ENCODE measurements at places on chromosomes 7 and 10.

GRCh38 chr10:71087622-71088021 is 124.7 kb upstream of the UNC5B start:
- no peak overlapping the region for H3K4me3 ChIP-seq
- H3K36me3 ChIP-seq: no peaks in the 10 kb centered on the region
- peak; percentile 69 for DNase-seq
- no peaks in the 10 kb centered on the region for H3K4me1 ChIP-seq
- H3K27me3 ChIP-seq: no peaks in the 10 kb centered on the region

DNA sequence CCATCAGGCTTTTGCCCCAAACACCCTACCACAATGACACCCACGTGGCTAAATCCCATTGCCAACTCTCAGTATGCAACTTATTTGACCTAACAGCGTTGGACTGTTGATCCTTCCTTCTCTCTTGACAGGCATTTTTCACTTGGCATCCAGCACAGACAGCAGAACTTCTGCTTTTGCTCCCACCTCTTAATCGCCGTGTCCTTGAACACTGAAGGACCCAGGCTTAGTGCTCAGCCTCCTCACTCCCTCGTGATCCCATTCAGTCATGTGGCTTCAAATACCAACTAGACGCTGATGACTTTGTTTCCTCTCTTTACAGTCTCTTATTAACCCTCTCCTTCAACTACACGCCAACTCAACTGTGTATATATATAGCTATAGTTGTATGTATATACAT is 25.0 kb downstream of the ZFAND2A start:
- H3K36me3 ChIP-seq: no peaks in the 10 kb centered on the region
- H3K4me1 ChIP-seq: peaks cover 16% of the 10 kb centered on the region
- DNase-seq: no peak
- no peak overlapping the region for H3K27ac ChIP-seq

DNA sequence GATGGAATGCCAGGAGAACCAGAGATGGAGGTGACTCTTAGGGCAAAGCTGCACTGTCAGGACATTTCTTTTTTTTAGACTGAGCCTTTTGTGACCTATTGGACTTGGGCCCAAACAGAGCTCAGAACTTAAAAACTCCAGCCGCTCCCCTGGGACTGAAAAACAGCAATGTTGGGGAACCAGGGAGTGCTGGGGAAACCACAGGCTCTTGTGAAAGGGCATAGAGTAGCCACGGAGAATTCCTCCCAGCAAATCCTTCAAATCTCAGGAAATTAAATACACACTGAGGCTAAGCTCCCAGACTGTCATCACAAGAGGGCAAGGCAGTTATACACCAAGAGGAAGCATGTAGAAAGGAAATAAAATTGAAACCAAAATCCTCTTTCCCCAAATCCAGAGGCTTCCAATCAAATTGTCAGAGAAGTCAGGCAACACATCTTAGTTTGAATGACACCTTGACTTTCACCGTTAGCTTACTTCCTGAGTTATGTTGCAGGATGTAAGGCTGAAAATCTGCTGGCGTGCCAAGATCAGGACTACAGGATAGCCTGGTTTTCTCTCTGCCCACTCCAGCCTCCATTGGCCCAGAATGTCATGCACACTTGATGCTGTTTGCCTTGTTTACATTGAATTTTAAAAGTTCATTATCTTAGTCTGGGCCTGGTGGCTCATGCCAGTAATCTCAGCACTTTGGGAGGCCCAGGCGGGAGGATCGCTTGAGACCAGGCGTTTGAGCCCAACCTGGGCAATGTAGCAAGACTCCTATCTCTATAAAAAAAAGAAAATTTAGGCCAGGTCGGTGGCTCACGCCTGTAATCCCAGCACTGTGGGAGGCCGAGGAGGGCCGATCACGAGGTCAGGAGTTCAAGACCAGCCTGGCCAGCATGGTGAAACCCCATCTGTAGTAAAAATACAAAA is 2.6 kb upstream of the RFC2 start:
- H3K4me1 ChIP-seq: peaks cover 26% of the 10 kb centered on the region
- DNase-seq: no peak
- H3K27ac ChIP-seq: no peak overlapping the region
- no peaks in the 10 kb centered on the region for H3K36me3 ChIP-seq
- no peak overlapping the region for H3K4me3 ChIP-seq
- H3K27me3 ChIP-seq: no peaks in the 10 kb centered on the region

GRCh38 chr7:30928254-30928872 is 16.7 kb downstream of the AQP1 start:
- H3K27me3 ChIP-seq: no peaks in the 10 kb centered on the region
- H3K4me3 ChIP-seq: no peak overlapping the region
- H3K36me3 ChIP-seq: no peaks in the 10 kb centered on the region
- no peak overlapping the region for H3K27ac ChIP-seq

- H3K4me1 ChIP-seq: no peaks in the 10 kb centered on the region
- no peak overlapping the region for H3K27ac ChIP-seq
- H3K36me3 ChIP-seq: no peaks in the 10 kb centered on the region
Measured at GRCh38 chr10:88831709-88832108, 19.9 kb downstream of the ANKRD22 start.

DNA sequence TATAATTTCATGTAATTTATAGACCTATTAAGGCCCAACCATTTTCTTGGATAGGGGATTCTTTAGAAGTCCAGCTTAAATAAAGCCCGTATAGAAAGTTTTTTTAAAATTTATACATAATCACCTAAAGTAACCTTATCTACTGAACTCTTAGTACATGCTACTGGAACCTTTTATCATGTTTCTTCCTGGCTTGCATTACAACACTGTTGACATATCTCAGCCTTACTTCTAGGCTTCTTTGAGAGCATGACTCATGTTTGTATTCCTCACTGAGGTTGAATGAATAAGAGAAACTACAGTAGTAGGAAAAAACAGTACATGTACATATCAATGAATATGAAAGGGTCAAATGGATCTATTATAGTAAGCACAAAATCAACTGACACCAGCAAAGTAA is 8.2 kb upstream of the MAGI2 start:
- H3K27me3 ChIP-seq: no peaks in the 10 kb centered on the region
- H3K4me3 ChIP-seq: no peak overlapping the region
- DNase-seq: no peak

DNA sequence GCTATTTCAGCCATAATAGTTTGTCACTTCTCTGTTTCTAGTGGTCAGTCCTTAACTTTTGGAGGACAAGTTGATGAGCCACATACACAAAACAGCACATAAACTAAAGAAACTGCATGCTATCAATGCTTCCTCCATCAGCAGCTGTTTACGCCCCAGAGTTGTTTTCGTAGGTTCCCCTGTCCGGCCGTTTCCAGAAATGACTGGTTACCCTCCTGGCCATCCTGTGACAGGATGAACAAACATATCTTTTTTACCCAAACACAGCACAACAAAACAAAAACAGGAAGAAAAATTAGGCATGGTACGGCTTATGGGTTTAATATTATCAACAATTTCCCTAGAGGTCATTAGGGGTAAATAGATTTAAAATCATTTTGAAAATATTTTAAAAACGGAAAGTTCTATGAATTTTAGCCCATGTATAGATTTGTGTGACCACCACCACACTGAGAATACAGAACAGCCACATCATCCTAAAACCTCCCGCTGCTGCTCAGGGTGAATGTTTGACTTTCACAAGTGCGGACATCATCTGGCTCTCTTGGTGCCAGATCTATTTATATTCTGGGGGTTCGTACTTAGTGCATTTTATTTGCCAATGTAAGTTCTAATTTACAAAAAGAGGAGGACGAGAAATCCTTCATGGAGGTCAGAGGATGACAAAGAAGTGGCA is 74.8 kb downstream of the HIPK2 start:
- H3K4me1 ChIP-seq: peaks cover 15% of the 10 kb centered on the region
- peak overlapping the region; percentile 55 for H3K27ac ChIP-seq
- H3K27me3 ChIP-seq: no peaks in the 10 kb centered on the region

GRCh38 chr10:92811986-92812385 is 36.3 kb upstream of the EXOC6 start:
- DNase-seq: no peak
- H3K36me3 ChIP-seq: no peaks in the 10 kb centered on the region
- H3K4me3 ChIP-seq: no peak overlapping the region
- no peaks in the 10 kb centered on the region for H3K4me1 ChIP-seq
- H3K27me3 ChIP-seq: no peaks in the 10 kb centered on the region

DNA sequence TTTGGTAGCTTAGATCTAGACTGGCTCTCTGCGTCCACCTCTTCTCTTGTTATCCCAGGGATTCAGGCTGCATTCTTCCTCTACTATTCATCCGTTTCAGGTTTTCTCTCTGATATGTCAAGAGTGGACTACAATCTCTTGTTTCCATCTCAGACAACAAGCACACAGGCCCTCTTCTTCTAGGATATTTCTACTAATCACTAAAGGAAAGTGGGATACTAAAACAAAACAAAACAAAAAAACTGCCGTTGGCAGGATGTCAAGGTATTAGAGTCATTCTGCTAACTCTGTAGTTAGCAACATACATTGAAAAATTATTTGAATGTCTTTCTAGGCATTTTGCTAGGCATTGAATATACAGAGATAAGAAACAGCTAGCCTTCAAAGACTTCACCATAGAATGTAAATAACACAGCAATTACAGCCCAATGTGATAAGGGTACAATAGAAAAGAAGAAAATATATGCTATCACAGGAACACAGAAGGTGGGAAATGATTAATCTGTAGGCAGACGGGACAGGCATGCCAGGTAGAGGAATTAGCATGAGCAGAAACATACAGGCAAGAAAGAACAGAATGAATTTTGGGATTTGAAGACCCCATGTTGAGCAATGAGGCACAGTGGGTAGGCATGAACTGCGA is 210.5 kb downstream of the CSTF2T start:
- H3K27me3 ChIP-seq: no peaks in the 10 kb centered on the region
- no peak for DNase-seq
- H3K4me3 ChIP-seq: no peak overlapping the region
- no peaks in the 10 kb centered on the region for H3K4me1 ChIP-seq
- no peaks in the 10 kb centered on the region for H3K36me3 ChIP-seq

GRCh38 chr10:79266084-79266483 is 81.2 kb upstream of the PPIF start:
- H3K27me3 ChIP-seq: no peaks in the 10 kb centered on the region
- no peak for DNase-seq
- no peaks in the 10 kb centered on the region for H3K36me3 ChIP-seq
- peaks cover 96% of the 10 kb centered on the region for H3K4me1 ChIP-seq
- no peak overlapping the region for H3K4me3 ChIP-seq

- DNase-seq: no peak
- no peak overlapping the region for H3K4me3 ChIP-seq
- H3K36me3 ChIP-seq: no peaks in the 10 kb centered on the region
- no peaks in the 10 kb centered on the region for H3K27me3 ChIP-seq
- H3K27ac ChIP-seq: no peak overlapping the region
Measured at GRCh38 chr10:132347931-132348267, 15.9 kb downstream of the LRRC27 start.

GRCh38 chr10:11299125-11299524 is 281.5 kb downstream of the CELF2 start:
- peak; percentile 74 for DNase-seq
- H3K4me1 ChIP-seq: no peaks in the 10 kb centered on the region
- H3K27me3 ChIP-seq: no peaks in the 10 kb centered on the region
- no peaks in the 10 kb centered on the region for H3K36me3 ChIP-seq

DNA sequence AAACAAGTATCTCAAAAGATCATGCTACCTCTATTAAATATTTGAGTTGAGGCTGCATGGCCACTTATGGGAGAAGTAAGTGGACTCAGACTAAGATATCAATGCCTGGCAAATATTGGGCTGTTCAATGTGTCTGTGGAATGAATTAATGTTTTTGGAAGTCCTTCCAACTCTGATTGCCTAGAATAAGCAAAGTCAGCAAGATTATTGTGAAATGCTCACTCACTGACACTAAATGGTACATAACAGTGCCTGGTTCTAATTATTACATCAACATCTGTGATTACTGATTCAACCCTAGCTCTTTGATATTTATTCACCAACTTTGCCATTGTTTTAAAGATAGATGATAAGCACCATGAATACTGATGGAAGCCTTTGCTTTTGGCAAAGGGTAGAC is 45.5 kb upstream of the HDAC9 start:
- H3K4me1 ChIP-seq: no peaks in the 10 kb centered on the region
- no peak for DNase-seq
- no peaks in the 10 kb centered on the region for H3K36me3 ChIP-seq
- no peaks in the 10 kb centered on the region for H3K27me3 ChIP-seq
- no peak overlapping the region for H3K27ac ChIP-seq

GRCh38 chr10:31888442-31888841 is 40.2 kb downstream of the ARHGAP12 start:
- no peaks in the 10 kb centered on the region for H3K36me3 ChIP-seq
- peaks cover 13% of the 10 kb centered on the region for H3K4me1 ChIP-seq
- H3K27me3 ChIP-seq: no peaks in the 10 kb centered on the region
- no peak for DNase-seq
- no peak overlapping the region for H3K4me3 ChIP-seq

DNA sequence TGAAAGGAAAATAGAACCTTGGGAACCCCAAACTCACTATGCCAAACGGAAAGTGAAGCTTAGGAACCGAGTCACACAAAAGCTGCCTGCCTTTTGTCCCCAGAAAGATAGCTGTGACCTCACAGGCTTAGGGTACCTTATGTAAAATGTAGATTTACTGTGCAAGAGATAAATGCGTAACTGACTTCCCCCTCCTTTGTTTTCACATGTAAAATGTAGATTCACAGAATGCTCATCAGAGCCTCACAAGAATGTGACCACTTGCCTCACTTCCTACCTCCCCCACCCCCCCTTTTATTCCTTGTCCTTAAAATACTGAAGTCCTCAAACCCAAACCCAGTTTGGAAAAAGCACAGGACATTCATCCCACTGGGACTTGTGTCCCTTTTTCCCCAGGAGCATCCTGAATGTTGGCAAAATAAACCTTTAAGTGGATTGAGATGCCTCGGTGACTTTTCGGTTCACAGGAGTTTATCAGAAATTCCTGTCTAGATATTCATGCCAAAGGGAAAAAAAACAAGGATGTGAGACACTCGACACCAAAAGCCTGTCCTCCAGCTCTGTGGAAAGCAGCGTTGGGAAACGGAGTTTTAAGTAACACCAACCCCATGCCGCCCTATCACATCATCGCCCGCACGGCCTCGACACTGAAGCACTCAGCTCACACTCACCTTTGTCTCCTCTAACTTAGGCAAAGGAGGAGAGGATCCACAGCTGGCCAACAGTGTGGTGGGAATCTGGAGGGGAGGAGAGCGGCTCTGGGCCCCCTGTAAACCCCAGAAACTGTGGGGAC is 45.9 kb downstream of the SVIL start:
- no peak overlapping the region for H3K27ac ChIP-seq
- H3K27me3 ChIP-seq: no peaks in the 10 kb centered on the region
- DNase-seq: no peak
- no peak overlapping the region for H3K4me3 ChIP-seq
- no peaks in the 10 kb centered on the region for H3K36me3 ChIP-seq

GRCh38 chr7:46317256-46317655 is 396.2 kb upstream of the IGFBP3 start:
- no peaks in the 10 kb centered on the region for H3K4me1 ChIP-seq
- no peaks in the 10 kb centered on the region for H3K27me3 ChIP-seq
- no peak for DNase-seq
- H3K27ac ChIP-seq: no peak overlapping the region
- H3K36me3 ChIP-seq: no peaks in the 10 kb centered on the region

DNA sequence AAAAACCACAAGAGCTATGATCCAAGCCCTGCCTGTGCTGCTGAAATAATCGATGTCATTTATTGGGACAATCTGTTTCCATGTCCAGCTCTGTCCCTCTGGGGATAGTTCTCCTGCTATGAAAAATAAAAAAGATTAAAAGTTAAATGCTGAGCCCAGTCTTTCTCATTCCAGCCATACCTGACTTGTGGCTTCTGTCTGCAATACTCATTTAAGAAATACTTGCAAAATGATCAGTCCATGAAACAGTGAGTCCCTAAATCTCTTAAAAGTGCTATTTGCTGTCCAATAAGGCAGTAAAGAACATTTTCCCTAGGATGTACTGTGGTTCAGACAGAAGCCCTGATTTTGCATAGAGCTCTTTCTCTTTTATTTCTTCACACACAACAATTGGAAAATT is 91.7 kb downstream of the SLC16A9 start:
- no peaks in the 10 kb centered on the region for H3K36me3 ChIP-seq
- no peak for DNase-seq
- no peaks in the 10 kb centered on the region for H3K27me3 ChIP-seq
- no peak overlapping the region for H3K4me3 ChIP-seq
- H3K4me1 ChIP-seq: no peaks in the 10 kb centered on the region
